ENCODE measurements at places on chromosomes 11 and 22.

GRCh38 chr22:45221201-45221600, 19.5 kb downstream of the KIAA0930 start:
- no peak for DNase-seq

DNA sequence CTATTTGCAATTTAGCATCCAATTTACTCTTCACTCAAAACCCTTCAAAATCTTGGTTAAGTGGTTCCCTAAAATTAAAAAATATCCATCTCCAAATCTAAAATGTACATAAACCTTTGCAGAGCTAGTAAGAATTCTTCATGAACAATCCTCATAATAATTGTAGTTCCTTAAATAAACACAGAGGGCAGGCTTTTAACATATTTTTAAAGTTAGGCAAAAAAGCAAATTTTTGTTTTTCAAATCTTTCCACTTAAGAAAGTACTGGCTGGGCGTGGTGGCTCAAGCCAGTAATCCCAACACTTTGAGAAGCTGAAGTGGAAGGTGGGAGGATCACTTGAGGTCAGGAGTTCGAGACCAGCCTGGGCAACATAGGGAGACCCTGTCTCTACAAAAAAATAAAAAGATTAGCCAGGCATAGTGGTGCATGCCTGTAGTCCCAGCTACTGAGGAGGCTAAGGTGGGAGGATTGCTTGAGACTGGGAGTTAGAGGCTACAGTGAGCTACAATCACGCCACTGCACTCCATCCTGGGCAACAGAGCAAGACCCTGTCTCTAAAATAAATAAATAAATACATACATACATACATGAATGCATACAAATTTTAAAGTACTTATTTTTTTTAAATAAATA, 25.1 kb upstream of the PLAAT3 start:
- no peak for DNase-seq

GRCh38 chr11:119195680-119196079, 10.4 kb downstream of the NHERF4 start:
- no peak for DNase-seq

GRCh38 chr11:107041088-107041444, 22.8 kb upstream of the GUCY1A2 start:
- no peak for DNase-seq

- no peak for DNase-seq
Measured at GRCh38 chr11:126404367-126404766, 48.9 kb downstream of the ST3GAL4 start.

GRCh38 chr22:41429232-41429950, 17.2 kb downstream of the TOB2 start:
- DNase-seq, result no peak

DNA sequence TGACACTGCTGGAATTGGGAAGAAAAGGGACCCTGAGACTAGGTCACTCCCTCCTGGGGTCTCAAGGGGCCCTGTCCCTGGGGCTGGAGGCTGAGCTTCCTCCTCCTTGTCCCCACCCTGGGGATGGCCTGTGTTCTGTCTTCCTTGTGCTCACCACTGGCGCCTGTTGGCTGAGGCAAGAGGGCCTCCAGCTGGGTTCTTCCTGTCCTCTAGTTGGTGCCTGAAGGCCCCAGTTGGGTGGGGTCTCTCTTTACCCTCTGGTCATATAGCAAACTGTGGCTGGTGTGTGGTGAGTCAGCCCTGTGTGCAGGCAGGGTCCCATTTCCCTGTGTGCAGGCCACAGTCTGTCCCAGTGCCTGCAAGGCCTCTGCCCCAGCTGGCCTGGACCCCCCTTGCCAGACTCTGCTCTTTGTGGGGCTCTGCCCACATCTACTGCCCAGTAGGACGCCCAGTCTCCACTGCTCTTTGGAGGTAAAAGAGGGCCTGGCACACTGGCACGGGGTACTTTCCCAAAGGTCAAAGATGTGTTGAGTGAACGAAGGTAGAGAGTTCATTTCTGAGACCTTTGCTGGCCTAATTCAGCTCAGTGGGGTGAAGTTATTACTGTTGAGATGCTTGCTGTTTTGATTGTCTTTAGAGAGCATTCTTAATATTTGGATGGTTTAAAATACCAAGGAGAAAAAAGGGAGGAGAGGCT, 55.1 kb upstream of the CLDN5 start:
- no peak for DNase-seq

DNA sequence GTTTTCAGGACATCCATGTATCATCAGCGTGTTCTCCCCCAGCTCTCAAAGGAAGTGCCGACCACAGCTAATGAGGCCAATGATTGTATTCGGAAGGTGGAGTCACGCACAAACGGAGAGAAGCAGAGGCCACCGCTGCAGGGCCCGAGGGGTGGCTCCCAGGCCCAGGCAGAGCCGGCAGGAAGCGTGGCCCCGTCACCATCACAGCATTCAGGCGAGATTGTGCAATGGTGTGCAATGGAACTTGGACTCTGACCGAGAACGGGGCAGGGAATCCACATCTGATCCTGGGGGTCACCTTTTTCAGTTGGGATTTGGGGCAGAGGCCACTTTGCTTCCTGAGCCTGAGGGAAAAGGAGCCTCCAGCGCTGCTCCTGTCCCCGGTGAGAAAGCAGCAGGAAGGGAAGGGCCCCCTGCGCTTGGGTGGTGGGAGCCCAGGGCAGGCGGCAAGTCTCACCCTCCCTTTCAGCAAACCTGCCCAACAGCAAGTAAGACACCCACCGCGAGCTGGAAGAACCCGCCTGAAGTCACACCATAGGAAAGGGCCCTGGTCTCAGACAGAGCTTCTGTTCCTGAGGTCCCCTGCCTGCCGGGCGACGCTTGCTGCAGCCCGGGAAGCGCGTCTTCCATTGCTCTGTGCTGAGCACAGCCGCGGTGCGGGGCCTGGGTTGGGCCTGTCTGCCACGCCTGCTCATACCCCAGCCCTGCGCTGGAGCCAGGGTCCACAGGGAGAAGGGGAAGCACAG, 1430.7 kb downstream of the BRD1 start:
- no peak for DNase-seq

- DNase-seq, result no peak
Measured at GRCh38 chr11:15179167-15179566, 64.4 kb downstream of the INSC start.

DNA sequence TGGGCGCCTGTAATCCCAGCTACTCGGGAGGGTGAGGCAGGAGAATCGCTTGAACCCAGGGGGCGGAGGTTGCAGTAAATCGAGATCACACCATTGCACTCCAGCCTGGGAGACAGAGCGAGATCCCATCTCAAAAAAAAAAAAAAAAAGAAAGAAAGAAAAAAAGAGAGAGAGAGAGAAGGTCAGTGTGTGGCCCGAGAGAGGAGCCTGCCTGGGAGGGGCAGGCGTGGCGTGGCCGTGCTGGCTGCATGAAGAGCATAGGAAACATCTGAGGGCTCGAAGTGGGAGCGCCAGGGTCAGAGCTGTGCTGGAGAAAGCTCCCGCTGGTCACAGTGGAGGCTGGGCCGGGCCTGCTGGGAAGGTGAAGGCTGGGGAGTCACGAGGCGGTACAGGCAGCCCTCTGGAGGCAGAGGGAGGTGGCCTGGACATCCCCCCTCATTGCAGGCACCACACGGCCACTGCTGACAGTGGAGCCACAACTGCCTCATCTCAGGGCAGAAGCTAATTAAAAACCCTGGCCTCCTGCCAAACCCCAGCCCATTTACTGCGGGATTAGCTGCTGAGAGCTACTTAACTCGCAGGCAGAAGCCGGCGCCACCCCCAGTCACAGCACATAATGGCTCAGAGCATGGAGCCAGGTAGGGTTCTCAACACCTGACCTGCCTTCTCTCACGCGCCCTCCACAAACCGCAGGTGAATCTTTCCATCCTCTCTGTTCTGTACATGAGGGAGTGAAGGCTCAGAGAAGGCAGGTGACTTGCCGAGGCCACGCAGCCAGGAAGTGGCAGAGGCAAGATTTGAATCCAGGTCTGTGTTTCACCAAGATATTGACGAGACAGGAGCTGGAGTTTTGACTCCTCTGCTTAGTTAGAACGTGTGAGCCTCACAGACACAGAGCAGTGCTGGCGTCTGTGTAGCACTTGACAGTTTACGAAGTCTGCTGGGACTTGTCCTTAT, 32.6 kb downstream of the NFAM1 start:
- no peak for DNase-seq

DNA sequence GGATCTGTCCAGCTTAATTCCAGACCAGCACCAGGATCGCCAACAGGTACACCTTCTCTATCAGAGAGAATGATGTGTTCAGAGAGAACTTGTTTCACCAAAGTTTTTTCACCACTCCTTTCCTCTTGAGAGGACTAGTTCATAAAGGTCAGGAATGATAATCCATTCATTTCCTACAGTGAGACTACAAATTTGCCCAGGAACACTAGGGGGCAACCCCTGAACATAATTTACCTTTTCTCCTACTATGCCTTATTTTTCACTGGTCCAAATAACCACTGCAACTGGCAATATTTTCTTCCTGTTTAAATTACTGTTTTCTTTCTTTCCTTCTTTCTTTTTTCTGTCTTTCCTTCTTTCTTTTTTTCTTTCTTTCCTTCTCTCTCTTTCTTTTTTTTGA, 22.5 kb downstream of the CAVIN3 start:
- no peak for DNase-seq

DNA sequence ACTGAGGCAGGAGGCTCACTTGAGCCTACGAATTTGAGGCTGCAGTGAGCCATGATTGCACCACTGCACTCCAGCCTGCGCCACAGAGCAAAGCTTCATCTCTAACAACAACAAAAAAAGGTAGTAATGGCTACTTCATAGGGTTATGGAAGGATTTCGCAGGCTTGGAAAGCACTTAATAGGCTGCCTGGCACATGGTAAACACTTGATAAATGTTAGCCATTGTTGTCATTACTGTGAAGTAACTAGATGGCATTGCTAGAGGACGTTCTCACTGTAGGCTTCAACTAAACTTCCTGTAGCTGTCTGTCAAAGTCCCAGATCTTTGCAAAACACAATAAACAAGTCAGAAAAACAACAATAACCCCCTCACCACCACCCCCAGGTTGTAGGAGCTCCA, 357.2 kb upstream of the NARS2 start:
- no peak for DNase-seq

DNA sequence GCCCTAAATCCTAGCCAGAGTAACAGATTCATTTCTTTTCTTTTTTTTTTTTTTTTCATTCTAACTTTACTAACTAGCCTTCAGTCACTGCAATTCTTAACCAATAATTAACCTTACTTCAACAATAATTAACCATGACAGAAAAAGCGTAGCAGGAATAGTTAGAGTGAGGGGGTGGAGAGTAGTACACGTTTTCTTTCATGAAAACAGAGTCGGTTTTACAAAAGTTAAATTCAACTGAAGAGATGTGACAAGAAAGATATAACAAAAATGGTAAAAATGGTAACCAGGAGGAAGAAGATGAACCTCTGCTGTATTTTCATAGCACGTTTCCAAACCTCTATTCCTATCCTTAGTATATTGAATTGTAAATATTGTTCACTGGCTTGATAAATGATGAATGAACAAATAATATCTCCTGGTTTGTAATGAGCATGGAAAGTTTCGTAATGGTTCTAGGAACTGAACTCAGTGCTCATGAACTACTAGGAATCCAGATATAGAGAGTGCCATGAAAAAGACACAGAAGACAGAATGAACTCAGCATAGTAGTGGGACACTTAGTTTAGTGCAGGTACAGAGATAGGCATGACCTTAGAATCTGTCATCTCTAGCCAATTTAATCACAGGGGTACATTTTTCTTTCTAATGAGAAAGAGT, 116.5 kb upstream of the ANO5 start:
- DNase-seq, result no peak

GRCh38 chr11:66347425-66348276, at the start of gene B4GAT1:
TSS of gene B4GAT1 (minus strand) at chr11:66347629. CDS start at chr11:66347545, 84 bp downstream.
- peak; percentile 72 for DNase-seq

DNA sequence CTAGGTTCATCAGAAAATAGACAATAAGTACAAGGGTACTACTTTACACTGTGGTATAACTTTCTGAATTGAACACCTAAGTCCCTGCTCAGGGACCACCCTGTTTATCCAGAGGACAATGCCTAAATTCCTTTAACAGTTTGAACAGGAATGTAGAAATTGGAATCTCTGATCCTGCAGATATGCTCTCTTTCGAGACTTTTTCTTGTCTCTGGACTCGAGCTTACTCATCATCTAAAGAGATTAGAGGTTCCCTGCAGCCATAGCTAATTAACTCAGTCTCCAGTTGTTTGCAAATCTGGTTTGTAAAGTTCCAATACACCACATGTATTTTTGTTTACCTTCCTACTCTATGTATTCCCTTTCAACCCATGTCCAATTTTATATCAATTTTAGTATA, 1.0 kb downstream of the HOATZ start:
- DNase-seq, result no peak

- peak; percentile 30 for DNase-seq
Measured at GRCh38 chr11:118436639-118437207, 431 bp downstream of the KMT2A start.

DNA sequence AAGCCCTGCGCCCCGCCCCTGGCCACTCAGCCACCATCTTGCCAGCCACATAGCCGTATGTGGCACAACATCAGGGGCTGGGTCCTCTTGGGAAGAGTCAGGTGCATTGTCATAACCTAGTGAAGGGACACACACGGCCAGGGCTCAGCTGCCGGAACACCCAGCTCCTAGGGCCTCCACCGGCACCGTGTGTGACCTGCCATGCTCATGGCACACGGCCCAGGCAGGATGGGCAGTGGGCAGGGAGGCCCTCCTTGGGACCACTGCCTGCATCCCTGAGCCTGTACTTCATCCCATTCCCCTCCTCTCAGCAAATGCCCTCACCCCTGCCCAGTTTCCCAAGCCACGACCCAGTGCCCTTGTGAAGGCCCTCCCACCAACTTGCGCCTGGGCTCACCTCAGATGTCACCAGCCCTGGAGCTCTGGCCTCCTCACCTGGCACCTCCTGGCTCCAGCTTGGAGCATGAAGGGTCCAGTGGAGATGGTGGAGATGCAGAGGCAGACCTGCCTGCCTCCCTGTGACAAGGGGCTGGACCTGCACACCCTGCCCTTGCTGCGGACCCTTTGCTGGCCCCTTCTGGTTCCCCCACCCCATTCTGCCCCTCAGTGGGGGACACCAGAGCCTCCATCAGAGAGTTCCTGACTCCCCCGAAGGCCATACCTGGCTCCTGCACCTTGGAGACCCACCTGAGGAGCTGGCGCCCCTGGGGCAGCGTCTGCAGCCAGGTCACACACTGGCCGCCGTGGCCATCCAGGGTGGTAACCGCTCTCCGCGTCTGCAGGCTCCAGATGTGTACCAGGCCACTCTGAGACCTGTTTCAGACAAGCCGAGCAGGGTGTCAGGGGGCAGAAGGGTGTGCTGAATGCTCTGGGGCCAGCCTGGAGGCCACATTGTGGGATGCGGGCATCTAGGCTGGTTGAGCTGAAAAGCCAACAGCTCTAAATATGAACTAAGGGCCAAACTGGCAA, 34.5 kb downstream of the GNB1L start:
- DNase-seq, result no peak

GRCh38 chr11:64569300-64569970, 21.6 kb upstream of the SLC22A12 start:
- no peak for DNase-seq

GRCh38 chr11:69983571-69983877, 94.6 kb upstream of the ANO1 start:
- DNase-seq, result no peak

- no peak for DNase-seq
Measured at GRCh38 chr11:88378422-88379066, 41.0 kb upstream of the CTSC start.

GRCh38 chr11:103370076-103370475, 260.9 kb downstream of the DYNC2H1 start:
- no peak for DNase-seq
